Cerebellum (tissue), 4 donors: ENCODE measurements at places on chromosomes 5 and 9.

DNA sequence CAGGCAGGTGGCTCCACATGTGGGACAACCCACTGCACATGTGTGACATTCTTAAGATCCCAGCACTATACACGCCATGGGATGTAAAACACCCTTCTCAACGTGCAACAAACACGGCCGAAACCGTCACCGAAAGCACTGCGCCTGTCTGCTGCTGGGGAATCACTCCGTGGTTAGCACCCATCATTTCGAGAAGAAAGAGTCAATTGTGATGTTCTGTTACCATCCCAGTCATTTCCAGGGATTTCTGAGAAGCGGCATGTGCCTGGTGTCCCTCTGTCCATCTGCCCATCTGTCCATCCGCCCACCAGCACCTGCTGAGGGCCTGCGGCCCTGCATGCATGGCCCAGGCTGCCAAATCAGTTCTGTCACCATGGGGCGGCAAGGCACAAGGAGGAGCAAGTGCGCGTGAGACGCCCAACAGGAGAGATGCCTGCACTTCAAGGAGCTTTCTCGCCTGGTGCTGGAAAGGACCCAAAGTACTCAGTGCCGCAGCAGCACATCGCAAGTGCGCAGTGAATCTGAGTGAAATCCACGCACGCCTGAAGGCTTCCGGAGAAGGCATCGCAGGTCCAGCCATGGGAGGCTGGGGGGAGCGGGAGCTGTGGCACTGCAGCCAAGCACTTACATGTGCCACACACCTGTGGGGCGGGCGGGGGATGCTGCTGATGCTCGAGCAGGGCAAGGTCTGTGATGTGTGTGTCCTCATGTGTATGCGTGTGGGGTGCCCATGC is 38.0 kb downstream of the VAV2 start:
- DNase-seq, result no peak

DNA sequence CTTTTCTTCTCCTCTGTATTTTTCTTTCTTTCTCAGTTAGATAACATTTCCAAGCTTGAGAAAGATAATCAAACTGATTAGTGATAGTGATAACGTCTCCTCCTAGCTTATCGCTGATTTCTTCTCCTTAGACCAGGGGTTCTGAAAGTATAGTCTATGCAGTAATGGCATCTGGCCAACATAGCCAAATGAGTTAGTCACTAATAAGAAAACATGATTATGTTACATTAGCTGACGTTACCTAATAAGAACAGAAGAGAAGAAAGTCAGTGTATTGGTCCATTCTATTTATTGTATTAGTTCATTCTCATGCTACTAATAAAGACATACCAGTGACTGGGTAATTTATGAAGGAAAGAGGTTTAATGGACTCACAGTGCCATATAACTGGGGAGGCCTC is 111.2 kb downstream of the STRBP start:
- no peak for DNase-seq

DNA sequence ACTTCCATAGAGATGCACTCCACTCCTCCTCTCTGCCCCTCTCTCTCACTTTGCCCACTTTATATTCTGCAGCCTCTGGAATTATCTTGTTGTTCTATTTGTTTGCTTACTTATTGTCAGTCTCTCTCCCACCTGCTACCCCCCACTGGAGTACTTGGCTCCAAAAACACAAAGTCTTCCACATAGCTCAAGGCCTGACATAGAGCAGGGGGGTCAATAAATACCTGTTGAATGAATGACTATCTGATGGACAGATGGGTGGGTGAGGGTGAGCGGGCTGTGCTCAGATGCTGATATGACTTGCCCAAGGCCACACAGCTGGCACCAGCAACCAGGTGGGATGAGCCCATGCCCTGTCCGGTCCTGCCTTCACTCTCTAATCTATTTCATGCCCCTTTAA is 13.4 kb upstream of the UNC5A start:
- DNase-seq, result no peak

DNA sequence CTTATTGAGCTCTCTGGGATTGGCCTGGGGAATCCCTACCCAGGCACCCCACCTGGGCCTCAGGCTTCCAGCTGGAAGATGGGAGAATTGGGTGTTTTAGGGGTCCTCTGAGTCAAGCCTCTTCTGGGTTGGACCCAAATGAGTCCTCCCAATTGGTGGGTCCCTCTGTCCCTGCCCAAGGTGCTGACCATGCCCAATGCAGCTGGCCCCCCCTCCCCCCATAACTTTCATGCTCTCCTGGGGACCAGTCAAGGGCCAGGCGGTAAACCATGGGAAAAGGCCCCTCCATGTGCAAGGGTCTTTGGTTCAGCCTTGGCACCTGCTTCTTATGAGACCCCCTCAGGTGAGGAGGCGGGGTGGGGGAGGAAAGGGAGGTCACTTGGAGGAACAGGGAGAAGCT is 3.4 kb upstream of the PSD2 start:
- no peak for DNase-seq

DNA sequence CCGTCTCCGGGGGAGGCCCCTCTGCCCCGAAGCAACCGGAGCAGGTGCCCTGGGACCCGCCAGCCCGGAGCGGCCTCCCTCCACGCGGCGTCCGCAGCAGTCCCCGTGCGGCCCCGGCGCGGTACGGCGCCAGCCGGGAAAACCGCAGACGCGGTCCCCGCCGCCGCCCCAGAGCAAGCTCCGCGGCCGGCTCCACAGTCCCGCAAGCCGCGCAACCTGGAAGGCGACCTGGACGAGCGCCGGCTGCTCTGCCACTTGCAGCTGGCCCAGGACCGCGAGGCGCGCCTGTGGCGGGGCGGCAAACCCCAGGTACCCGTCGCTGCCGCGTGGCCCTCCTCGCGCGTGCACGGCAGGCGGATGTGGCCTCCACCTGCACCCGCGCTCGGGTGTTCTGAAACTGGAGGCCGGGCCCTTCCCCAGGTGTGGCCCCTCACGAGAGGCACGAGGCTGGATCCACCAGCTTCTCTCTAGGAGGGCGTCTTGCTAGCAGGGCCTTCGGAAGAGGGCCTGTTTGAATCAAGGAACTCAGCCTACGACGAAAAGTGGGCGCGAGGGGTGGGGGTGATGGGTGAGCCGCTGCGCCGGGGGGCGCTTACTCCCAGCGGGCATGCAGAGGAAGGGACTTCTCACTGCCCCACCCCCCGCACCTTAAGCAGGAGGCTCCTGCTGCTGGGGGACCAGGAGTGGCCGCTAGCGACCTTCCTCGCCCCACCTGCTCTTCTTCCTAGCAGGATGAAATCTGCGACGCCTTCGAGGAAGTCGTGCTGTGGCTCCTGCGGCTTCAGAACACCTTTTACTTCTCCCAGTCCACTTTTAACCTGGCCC is 602 bp downstream of the CCNI2 start:
- no peak for DNase-seq

DNA sequence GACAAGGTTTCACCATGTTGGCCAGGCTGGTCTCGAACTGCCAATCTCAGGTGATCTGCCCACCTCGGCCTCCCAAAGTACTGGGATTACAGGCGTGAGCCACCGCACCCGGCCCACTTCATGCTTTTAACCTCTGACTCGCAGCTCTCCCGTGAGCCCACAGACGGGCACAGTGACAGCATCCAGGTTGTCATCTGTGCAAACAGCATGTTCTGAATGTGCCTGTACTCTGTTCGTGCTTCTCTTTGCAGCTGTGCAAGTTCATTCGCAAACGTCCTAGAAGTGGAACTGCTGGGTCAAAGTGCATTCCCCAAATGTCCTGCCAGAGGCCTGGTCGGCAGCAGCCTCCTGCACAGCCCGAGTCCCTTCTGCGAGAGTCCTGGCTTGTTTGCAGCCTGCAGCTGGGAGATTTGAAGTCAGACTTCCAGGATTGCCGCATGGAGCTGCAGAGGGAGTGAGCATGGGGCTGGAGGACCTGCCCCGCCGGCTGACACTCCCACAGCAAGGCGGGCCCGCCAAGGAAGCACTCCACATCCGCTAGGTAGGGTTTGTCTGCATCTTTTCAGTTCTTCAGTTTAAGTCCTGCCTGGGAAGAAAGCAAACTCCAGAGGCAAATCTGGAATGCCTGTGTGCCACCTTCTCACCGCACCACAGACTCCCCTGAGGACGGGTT is 3.4 kb downstream of the BRD3OS start:
- no peak for DNase-seq

GRCh38 chr5:177228751-177229150 is 74.8 kb downstream of the RAB24 start:
- no peak for DNase-seq

DNA sequence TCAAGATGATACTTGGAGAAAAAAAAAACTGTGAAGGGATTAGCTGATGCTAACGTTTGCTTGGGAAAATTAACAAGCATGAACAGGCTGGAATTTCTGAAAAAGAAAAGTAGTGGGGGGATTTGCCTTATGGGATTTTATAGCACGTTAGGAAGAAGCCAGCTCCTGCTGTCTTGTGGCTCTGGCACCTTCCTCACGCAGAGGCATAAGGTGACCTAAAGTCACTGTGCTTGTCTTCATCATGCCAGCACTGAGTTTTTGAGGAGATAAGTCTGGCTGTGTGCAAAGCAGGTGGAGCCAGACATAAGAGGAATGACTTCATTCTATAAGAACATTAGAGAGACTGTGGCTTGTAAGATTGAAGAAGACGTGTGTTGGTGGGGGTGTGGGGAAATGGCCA is 94.4 kb upstream of the MAP1B start:
- DNase-seq, result no peak

DNA sequence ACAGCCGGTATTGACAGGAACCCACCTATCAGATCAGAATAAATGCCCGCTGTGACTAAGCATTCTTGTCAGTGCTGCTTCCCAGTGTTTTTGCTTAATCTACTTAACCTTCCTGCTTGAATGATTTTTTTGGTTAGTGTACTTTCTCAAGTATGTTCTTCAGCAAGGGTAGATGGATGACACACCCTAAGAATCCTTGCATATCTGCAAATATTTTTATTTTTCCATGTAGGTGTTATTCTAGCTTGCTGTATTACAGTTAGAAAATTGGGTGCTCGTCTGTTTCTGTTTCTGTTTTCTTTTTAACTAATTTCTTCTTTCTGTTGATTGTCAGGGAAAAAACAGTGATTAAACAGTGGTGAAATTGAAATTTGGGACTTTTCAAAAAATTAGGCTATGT is 64.5 kb downstream of the SEC61B start:
- no peak for DNase-seq

GRCh38 chr5:96151891-96152290 is 190.2 kb upstream of the ELL2 start:
- no peak for DNase-seq

DNA sequence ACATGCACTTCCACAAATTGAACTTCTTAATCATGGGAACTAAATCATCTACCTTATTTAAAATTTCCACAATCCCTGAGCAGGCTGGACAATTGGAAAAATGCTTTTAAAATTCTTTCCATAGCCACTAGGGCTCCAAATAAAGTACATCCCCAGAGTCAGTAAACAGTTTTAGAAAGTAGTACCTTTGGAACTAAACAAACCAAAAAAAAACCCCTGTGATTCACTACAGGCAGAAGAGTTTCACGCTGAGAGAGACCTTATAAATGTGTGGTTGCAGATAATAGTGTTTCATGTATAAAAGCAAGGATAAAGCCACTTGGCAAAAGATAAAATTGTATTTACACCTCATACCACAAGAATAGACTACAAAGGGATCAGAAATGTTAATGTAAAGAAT is 11.8 kb upstream of the HMGCR start:
- DNase-seq, result no peak

DNA sequence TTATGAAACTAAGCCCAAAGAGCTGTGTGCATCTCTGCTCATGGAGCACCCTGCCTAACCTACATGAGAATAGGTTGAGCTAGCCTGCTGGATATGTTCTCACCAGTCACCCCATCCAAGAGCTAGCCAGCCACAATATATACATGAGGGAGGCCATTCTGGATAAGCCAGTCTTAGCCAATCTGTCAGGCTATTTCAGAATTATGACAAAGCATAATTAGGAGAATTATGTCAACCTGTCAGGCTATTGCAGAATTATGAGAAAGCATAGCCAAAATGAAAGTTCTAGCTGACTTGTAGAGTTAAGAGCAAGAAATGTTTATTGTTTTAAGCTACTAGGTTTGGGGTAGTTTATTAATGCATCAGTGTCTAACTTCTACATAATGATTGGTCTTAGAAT is 189.8 kb downstream of the WDR70 start:
- DNase-seq, result no peak

DNA sequence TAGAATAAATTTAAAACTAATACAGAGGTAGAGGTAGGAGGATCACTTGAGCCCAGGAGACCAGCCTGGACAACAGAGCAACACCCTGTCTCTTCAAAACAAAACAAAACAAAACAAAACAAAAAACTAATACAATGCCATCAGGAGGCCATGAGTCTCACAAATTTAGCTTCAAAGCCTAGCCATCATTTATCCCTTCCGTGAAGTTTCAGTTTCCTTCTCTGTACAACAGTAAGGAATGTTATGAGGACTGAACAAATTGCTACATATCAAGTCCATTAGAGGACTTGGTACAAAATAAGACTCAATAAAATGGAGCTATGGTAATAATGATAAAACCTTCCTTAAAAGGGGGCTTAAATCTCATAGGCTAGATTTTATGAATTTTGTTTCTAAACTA is 60.8 kb downstream of the MAPKAP1 start:
- DNase-seq, result no peak

DNA sequence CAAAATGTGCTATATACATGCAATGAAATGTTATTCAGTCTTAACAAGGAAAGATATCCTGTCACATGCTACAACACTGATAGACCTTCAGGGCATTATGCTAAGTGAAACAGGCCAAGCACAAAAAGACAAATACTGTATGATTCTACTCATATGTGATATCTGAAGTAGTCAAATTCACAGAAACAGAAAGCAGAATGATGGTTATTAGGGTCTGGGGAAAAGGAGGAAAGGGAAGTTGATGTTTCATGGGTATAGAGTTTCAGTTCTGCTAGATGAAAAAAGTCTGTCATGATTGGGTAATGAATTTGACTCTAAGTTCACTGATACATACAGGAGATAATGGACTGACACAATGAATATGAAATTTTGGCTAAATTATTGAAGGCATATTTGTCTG is 11.2 kb upstream of the RIC1 start:
- DNase-seq, result no peak

- DNase-seq, result no peak
Observed at GRCh38 chr9:93166699-93167098, 17.2 kb upstream of the WNK2 start.

DNA sequence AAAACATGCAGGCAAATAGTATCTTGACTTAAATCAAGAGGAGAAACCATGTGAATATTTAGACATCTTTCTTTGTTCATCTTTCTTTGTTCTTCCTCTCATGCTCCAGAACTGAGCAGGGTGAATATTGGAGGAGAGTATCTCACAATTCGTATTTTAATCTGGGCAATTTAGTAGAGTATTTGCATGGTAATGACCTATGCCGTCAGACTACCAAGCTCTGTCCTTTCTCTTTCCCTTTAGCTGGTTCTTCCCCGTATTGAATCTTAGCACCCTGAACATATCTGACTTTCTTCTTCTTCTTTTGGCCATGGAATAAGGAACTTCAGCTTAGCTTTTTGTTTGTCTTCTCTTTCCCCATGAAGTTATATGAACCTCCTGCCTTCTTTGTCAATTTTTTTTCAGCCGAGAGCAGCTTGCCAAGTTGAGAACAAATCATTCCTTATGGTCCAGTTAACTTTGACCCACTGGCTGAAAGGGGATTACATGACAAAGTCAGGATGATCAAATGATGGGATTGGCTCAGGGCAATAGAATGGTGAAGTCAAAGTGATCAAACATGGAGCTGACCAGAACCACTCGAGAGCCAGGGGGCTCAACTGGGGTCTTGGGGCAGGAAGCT is 95.8 kb downstream of the DAPK1 start:
- DNase-seq, result no peak

- no peak for DNase-seq
Observed at GRCh38 chr9:23841304-23841703, 15.3 kb upstream of the ELAVL2 start.

- DNase-seq, result no peak
Observed at GRCh38 chr5:115514220-115514619, 30.4 kb downstream of the FEM1C start.

GRCh38 chr5:145294331-145294730 is 540.8 kb downstream of the PRELID2 start:
- DNase-seq, result no peak
